ENCODE measurements at places on chromosomes 6 and 20. TPM values are rescaled to one million over a fixed set of nuclear protein-coding genes. Genes with fewer than 3 reads are reported as not detected.
A peak's percentile ranks its signal among the peaks of the same experiment; 100 is the strongest.

GRCh38 chr20:37693242-37693634 is 592 bp upstream of the CTNNBL1 start:
- DNase-seq = peak; percentile 33

The TRIM10 gene
- total RNA-seq = not detected

The EMILIN3 gene
- total RNA-seq = 0.12 TPM

The SSTR4 gene
- not detected for total RNA-seq

DNA sequence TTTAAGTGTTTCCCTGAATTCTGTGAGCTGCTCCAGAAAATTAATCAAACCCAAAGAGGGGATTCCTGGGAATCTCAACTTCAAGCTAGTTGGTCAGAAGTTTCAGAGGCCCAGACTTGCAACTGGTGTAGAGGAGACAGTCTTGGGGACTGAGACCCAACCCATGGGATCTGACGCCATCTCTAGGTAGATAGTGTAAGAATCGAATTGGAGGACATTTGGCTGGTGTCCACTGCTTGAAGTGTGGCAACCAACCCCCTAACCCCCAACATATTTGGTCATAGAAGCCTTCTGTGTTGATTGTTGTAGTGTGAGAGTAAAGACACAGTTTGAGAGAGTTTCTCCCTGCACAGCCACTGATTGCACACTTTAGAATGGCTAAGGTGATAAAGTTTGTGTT is 103.5 kb upstream of the CARMIL1 start:
- DNase-seq = no peak

- peak; percentile 49 for DNase-seq
Observed at GRCh38 chr6:53916804-53917463, 122.1 kb downstream of the LRRC1 start.

GRCh38 chr6:135329851-135330803 is 149.0 kb downstream of the MYB start:
- DNase-seq = peak; percentile 36

- no peak for DNase-seq
Observed at GRCh38 chr6:113819169-113819830, 37.8 kb upstream of the MARCKS start.

- no peak for DNase-seq
Observed at GRCh38 chr20:4101271-4101670, 85.9 kb upstream of the RNF24 start.

The ENPP4 gene
- 0.29 TPM for total RNA-seq

DNA sequence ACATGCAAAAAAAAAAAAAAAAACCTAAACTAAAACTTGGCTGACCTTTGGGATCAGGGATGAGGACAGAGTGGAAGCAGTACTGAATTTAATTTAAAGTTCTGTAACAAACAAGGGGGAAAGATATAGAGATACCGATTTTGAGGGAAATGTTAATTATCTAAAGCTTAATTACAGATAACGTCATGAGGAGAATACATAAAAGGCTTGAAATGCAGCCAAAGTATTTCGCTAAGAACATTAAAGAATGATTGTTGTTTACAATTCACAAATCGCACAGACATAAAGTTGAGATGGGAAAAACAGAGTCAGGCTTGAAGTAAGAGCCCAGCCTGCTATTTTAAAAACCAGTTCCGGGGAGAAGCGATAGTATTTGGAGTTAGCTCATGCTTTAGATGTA is 208.0 kb upstream of the SASH1 start:
- no peak for DNase-seq

DNA sequence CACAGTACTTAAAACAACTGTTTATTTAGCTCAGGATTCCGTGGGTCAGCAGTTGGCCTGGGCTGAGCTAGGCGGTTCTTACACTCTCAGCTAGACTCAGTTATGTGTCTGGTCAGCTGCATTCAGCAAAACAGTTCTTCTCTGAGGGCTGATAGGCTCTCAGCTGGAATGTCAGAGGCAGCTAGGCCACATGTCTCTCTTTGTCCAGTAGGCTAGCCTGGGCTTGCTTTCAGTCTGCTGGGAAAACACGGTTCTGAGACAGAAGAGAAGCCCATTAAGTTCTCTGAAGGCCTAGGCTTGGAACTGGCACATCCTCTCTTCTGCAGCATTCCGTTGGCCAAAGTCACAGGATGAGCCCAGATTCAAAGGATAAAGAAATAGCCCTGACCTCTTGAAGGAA is 65.6 kb downstream of the TULP4 start:
- DNase-seq = no peak

GRCh38 chr6:11432713-11433450 is 104.7 kb upstream of the TMEM170B start:
- peak; percentile 78 for DNase-seq

- no peak for DNase-seq
Observed at GRCh38 chr6:345747-346385, 45.7 kb upstream of the IRF4 start.

DNA sequence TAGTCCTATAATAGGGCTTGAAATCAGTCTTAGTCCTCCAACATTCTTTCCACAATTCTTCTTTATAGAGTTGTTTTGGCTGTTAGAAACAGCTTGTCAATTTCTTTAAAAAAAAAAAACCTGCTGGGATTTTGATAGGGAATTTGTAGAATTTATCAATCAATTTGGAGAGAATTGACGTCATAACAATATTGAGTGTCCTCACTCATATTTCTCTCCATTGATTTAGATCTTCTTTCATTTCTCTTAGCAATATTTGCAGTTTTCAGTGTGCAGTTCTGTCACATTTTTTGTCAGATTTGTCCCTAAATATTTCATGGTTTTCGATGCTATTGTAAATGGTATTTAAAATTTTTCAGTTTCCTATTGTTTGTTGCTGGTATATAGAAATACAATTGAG is 5.3 kb upstream of the LINC00237 start:
- no peak for DNase-seq

GRCh38 chr6:41275489-41275888 is 11.0 kb downstream of the TREM1 start:
- no peak for DNase-seq
